ENCODE measurements at places on chromosomes 1 and 21. TPM values are rescaled to one million over a fixed set of nuclear protein-coding genes. Genes with fewer than 3 reads are reported as not detected.

COL9A2 gene
- not detected for polyA plus RNA-seq

TXNIP gene
- 4,310 TPM for polyA plus RNA-seq

SELENOF gene
- polyA plus RNA-seq, result 298 TPM

H6PD gene
- 5.5 TPM for polyA plus RNA-seq

NIPAL3 gene
- 88.6 TPM for polyA plus RNA-seq

NPHP4 gene
- 1.1 TPM for polyA plus RNA-seq

CD101 gene
- polyA plus RNA-seq, result 5.2 TPM

INAVA gene
- 0.70 TPM for polyA plus RNA-seq

KIRREL1 gene
- not detected for polyA plus RNA-seq

LMOD1 gene
- not detected for polyA plus RNA-seq

KLF17 gene
- polyA plus RNA-seq, result not detected

DNA sequence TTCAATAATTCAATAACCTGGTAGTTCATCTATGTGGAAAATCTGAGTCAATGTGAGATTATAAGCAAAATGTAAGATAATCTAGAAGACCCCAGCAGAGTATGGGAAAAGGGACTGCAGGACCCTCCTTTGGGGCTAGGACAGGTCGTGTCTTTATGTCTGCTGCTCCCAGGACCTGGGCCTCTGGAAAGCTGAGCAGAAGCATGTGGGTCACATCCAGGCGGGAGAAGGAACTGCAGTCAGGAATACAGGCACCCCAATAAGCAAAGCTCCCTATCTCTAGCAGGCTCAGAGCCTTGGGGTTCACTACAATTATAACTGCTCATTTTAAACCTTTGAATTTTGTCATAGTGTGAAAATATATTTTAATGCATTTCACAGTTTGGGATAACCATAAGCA, 73.9 kb upstream of the MCOLN3 start:
- DNase-seq, result no peak

- no peak for DNase-seq
Observed at GRCh38 chr1:14443164-14443787, 155.2 kb upstream of the KAZN start.

- no peak for DNase-seq
Observed at GRCh38 chr1:115648717-115649691, 7.2 kb downstream of the VANGL1 start.

DNA sequence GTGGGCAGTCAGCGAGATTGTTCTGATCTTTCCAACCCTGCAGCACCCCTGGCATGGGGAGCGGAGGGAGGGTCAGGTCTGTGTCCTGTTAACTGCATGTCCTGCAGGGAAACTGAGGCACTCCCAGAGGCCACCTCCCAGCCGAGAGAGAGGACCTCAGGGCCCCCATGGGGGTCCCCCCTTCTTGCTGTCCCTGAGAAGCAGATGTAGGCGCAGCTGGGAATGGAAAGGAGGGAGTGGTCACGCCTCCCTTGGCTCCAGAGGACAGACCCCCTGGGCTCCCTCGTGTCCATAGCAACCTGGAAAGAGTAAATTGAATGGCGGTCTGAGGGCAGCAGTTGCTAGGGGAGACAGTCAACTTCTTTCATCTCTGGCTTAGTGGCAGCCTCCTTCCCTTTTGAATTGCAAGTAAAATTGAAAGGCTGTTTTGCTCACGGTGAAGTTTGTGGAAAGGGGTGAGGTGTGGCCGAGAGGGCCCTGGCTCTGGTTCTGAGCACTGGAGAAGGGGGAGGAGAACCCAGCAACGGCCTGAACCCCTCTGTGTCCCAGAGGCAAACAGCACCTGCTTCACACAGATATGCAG, 4.9 kb downstream of the CROCC start:
- no peak for DNase-seq

- DNase-seq, result no peak
Observed at GRCh38 chr1:119068427-119068826, 72.0 kb downstream of the WARS2 start.

GRCh38 chr21:38965910-38966504, 160.3 kb downstream of the ETS2 start:
- DNase-seq, result no peak

DNA sequence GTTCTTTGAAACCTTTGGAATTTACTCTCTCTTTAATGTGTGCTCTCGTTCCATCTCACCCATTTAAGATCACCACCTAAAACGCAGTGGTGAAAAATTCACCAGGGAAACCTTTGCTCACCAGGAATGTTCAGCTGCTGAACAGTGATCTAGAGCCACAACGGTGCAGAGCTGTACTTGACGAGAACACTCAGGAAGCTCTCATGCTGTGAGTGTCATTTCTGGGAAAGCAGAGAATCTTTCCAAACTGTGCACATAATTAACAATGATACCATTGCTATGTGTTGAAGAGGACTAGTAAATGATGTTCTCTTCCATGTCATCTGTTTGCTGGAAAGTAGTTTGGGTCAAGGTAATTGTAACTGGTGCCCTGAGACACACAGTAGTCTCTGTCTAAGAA, 117.1 kb downstream of the ZZZ3 start:
- no peak for DNase-seq

GRCh38 chr1:117231748-117232373, 21.1 kb upstream of the VTCN1 start:
- DNase-seq, result no peak

DNA sequence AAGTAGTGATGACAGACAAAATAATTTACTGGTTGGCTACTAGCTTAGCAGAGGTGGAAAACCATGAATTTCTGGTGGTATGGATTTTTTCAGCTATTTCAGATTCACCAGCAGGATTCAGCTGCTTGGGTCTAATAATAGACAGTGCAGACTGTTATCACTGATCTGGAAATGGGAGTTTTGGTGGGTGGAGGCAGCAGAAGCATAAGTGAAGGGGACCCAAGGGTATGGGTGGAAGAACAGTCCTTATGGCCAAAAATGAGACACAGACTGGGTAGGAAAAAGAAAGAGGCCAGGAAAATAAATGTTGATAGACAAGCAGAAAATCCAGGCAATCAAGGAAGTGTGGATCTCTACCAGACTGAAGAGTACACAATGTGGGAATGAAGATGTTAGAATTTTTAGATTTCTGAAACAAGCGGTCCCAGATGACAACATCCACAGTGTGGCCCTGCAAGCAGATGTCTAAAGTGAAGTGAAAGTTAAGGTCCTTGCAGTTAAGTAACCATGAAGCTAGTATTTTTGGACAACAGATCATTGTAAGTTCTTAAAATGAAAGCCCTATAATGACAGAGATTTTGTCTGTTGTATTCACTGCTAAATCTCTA, 24.7 kb downstream of the LYST start:
- DNase-seq, result no peak

- DNase-seq, result no peak
Observed at GRCh38 chr1:62726011-62726442, 37.8 kb upstream of the DOCK7 start.

- no peak for DNase-seq
Observed at GRCh38 chr21:37532868-37533780, 166.6 kb downstream of the DYRK1A start.

- no peak for DNase-seq
Observed at GRCh38 chr1:70247768-70248167, 26.6 kb downstream of the SRSF11 start.

- no peak for DNase-seq
Observed at GRCh38 chr1:72122099-72122880, 160.0 kb downstream of the NEGR1 start.

DNA sequence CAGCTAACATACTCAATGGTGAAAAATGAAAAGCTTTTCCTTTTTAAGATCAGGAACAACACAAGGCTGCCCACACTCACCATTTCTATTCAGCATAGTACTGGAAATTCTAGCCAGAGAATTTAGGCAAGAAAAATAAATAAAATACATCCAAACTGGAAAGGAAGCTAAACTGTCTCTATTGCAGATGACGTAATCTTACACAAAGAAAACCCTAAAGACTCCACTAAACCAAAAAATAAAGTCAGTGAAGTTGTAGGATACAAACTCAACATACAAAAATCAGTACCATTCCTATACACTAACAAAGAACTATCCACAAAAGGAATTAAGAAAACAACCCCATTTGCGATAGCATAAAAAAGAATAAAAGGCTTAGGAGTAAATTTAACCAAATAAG, 181.2 kb downstream of the BRINP3 start:
- DNase-seq, result no peak

- no peak for DNase-seq
Observed at GRCh38 chr21:8993943-8994639, 1527.3 kb upstream of the TPTE start.
